ENCODE measurements at places on chromosomes 5 and 9. TPM values are rescaled to one million over a fixed set of nuclear protein-coding genes. Genes with fewer than 3 reads are reported as not detected.
A peak's percentile ranks its signal among the peaks of the same experiment; 100 is the strongest.

The ADAMTSL2 gene
- total RNA-seq, result not detected

The ZNF883 gene
- 1.2 TPM for total RNA-seq

DNA sequence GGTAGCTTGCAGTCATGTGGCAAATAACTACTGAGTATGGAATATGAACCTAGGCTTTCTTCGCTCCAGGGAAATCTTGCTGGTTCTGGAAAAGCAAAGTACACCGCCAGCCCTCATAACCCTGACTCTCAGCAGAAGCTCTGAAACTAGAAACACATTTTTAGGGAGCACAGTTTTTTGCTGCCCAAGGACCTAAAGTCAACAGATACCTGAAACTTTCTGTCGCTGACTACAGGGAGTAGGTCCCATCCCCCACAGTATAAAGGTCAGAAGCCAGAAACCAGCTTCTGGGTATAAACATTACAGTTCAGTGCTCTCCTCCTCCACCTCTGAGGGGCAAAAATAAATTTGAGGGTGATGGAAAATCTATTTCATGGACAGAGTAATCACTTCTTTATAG is 3.0 kb downstream of the ATOX1 start:
- DNase-seq, result no peak

DNA sequence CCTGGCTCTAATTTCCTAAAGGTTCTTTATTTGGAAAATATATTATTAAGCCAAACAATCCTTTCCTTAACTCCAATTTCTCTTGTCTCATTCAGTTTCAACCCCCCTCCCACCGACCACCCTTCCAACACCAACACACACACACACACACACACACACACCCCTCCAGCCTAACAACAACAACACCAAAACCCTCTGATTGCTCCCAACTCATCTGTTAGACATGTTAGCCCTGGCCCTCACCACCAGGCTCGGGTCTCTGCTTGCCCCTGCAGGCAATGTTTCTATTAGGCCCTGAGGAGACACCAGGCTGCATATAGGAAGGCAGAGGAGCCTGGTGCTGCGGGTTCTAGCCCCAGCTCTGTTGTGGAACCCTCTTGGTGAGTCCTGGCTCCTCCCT is 18.4 kb upstream of the TRAF1 start:
- no peak for DNase-seq

DNA sequence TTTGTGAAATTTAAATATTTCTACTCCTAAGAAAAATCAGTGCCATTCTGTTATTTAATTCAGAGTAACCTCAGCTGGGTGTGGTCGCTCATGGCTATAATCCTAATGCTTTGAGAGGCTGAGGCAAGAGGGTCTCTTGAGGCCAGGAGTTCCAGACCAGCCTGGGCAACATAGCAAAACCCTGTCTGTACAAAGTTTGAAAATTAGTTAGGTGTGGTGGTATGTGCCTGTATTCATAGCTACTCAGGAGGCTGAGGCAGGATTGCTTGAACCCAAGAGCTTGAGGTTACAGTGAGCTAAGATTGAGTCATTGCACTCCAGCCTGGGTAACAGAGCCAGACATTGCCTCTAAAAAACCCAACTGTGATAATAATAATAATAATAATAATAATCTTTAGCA is 44.8 kb upstream of the CNTLN start:
- peak; percentile 20 for DNase-seq

GRCh38 chr5:15515229-15515628 is 15.2 kb downstream of the FBXL7 start:
- DNase-seq, result no peak

DNA sequence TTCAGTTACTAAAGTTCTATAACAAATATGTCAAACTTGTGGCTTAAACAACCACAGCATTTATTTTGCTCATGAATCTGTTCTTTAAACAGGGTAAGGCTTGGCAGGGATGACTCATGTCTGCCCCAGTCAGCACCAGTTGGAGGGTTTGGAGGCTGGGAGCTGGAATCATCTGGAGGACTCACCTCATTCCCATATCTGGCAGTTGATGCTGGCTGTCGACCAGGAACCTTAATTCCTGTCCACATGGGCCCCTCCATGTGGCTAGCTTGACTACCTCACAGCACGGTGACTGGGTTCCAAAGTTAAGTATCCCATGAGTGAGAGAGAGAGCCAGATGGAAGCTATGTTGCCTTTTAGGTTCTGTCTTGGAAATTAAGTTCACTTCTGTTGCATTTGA is 13.8 kb upstream of the CCL28 start:
- DNase-seq, result peak; percentile 88

DNA sequence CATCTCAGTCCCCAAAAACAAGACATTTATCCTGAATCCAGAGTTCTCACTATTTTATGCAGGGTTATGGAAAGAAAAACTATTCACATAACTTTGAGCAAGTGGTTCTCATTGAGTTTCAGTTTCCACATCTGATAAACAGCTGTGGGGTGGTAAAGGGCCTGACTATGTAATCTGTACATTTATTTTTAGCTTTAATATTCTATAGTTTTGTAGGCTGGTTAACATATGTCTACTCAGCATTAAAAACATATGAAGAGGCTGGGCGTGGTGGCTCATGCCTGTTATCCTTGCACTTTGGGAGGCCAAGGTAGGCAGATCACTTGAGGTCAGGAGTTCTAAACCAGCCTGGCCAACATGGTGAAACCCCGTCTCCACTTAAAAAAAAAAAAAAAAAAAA is 301.5 kb upstream of the CCNG1 start:
- DNase-seq, result no peak

The TMEM8B gene
- total RNA-seq, result 1.5 TPM

GRCh38 chr5:68533571-68534084 is 318.1 kb downstream of the PIK3R1 start:
- DNase-seq, result no peak

DNA sequence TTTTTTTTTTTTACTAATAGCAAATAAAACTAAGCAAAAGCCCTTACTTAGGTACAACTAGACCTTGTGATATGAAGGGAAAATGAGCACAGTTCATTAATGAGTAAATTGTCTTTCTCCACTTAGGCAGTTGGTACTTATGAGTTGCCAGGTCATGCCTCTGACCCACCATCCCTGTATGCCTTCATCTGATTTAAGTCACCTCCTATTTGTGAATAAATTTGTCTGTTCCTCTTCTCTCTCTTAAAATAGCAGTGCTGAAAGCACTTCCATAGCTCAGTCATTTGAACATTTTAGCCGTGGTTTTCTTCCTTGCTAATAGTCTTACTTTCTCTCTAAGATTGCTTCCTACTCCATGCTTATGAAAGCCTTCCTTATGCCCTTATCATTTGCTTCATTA is 61.4 kb downstream of the SLC44A1 start:
- no peak for DNase-seq

DNA sequence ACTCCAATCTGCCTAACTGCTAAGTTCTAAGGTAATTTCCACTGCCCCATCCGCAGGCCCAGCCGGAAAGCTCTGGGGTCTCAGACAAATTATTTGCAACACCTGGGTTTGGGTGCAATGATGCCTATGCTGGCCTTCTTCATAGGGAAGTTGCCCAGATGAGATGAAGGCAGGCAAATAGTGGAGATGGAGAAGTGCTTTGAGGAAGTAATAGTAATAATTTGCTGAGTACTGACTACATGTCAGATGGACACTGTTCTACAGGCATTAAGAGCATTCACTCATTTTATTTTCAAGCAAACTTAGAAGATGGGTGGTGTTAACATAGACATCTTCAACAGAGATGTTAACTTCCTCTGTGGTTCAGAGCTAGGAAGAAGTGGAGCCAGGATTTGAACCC is 3.8 kb downstream of the PCDH12 start:
- no peak for DNase-seq
